ENCODE measurements at places on chromosomes 2 and 18. TPM values are rescaled to one million over a fixed set of nuclear protein-coding genes. Genes with fewer than 3 reads are reported as not detected.

- no peak overlapping the region for H3K4me3 ChIP-seq
- H3K27me3 ChIP-seq: no peaks in the 10 kb centered on the region
- peak; percentile 86 for DNase-seq
These were observed 70.6 kb downstream of the CTAGE1 start for GRCh38 chr18:22346953-22347605.

DNA sequence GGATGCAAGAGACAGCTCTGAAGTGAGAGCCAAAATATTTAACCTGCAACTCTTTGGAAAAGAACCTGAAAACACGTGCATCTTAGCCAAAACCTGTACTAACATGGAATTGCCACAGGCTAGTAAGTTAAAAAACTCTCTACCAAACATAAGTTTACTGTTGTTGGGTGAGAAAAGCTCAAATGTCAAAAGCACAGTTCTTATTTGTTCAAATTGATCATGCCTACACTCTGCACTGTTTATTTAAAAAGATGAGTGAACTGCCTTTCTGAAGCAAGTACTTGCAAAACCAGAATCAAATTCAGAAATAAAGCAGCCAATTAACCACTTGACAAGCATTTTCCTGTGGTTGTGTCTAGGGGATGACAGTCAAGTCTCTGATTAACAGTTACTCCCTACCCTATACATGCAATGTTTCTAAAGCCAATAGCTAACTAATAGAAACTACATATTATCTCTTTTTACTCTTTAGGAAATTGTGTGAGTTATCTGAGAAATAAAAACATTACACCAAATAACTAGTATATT, 5.6 kb downstream of the IKZF2 start:
- no peaks in the 10 kb centered on the region for H3K27me3 ChIP-seq
- no peaks in the 10 kb centered on the region for H3K36me3 ChIP-seq
- H3K27ac ChIP-seq: no peak overlapping the region
- no peak overlapping the region for H3K4me3 ChIP-seq
- H3K4me1 ChIP-seq: no peaks in the 10 kb centered on the region

The COL3A1 gene
- total RNA-seq: 1,346 TPM

The ANKMY1 gene
- 22.0 TPM for total RNA-seq

Measured in aorta (tissue), 5 donors.